ENCODE measurements at places on chromosomes 6 and 20.

DNA sequence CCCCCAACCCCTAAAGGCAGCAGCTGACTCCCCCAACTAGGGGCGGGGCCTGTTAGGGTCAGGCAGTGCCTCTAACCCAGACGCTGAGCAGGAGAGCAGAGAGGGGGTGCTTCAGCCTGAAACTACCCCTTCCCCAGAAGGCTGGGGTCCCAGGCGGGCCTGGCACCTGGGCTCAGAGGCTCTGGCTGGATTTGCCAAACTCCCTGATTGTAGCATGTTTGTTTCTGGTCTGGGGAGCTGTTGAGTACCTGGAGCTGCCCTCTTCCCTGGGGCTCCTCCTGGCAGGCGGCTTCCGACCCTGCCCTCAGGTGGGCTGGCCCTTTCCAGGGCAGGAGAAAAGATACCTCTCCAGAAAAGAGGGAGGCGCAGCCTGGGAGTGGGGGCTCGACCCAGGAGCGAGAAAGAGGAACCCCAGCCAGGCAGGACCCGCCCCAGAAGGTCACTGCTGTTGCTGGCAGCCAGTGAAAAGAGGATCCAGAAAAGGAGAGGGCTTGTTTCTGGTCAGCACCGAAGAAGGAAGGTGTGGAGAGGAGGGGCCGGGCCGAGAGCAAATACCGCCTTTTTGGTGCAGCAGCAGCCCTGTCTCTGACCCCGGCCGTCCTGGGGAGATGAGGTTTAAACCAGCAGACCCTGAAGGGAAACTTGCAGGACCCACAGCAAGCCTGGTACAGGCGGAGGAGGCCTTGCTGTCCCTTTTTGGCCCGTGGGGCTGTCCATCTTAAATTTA is 810 bp upstream of the ABHD16B start:
- DNase-seq, result no peak

DNA sequence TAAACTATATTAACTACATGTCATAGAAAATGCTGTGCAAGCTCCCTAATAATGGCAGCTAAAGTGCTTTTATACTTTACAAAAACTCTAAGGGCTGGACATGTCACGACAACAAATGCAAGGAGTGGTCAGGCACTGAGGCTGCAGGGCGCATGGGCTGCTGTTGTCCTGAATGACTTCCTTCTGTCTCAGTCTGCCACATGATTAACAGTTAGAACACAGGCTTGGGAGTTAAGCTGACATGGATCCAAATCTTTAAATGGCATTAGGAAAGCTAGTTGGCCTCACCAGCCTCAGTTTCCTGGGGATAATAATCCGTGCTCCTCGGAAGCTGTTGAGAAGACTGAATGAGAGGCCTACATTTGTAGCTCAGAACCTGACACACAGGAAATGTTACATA is 57.4 kb downstream of the PREP start:
- DNase-seq, result no peak

DNA sequence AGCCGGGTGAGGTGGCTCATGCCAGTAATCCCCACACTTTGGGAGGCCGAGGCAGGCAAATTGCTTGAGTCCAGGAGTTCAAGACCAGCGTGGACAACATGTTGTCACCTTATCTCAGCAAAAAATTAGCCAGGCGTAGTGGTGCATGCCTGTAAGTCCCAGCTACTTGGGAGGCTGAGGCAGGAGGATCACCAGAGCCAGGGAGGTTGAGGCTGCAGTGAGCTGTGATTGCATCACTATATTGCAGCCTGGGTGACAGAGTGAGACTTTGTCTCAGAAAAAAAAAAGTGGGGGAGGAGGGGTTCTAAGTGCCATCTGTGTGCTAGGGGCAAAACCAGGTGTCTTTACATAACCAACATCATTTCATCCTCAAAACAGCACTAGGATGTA is 48.3 kb downstream of the CDK5RAP1 start:
- no peak for DNase-seq

- DNase-seq, result no peak
Observed at GRCh38 chr6:23348185-23348584, 777.8 kb upstream of the NRSN1 start.

- DNase-seq, result no peak
Observed at GRCh38 chr20:298776-299391, 1.5 kb downstream of the ZCCHC3 start.

- DNase-seq, result no peak
Observed at GRCh38 chr6:54198134-54198533, 86.9 kb downstream of the MLIP start.

DNA sequence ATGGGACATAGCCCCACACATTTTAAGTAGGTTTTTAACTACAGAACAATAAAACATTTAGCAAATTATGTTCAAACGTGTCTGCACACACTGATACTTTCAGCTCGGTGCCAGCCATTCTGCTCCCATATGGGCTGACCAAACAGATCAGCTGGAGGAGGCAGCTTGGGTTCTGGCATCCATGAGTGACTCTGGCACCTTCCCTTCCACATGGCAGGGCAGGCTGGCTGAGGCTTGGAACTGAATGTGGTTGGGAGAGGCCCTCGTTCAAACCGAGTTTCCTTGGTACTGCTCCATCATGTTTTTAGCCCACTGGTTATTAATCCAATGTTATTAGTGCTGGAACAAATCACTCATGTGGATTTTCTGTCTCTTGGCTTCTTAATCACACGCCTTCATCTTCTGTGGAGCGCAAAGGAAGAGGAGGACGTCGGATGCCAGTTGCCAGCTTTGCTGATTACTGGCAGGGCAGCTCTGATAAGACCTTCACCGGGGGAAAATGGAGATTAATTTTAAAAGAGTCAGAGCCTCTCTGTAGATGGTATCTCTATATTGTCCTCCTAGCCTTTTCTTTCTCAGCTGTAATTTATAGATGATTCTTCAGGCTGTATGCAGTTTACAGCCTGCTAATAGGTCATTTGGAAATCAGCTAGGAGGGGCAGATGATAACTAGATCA is 93.1 kb upstream of the TIAM2 start:
- DNase-seq, result no peak

DNA sequence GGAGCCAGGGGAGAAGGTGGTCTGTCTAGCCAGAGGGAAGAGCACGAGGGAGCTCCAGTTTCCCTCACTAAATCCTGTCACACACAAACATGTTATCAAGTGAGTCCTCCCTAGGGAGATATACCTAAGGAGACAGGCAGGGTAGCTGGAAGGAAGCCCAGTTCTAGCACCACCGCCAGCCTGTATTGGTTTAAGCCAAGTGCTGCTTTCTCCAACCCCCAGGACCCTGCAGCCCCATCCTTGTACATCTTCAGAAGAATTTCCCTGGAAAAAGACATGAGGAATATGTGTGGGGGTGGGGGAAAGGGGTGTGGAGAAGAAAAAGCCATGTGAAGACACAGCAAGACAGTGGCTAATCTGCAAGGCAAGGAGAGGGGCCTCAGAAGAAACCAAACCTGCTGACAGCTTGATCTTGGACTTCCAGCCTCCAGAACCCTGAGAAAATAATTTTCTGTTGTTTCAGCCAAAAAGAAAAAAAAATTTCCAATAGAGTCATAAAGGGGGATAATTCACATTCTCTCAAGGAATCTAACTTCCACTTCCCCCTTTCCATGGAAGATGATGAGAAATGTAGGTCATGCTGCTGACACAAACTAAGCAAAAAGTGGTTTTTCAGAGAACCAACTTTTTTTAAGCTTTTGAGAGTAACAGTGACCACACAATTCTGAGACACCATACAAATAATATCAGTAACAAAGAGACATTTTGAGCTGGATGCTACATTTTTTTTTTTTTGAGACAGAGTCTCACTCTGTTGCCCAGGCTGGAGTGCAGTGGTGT is 103.2 kb upstream of the PRDM1 start:
- DNase-seq, result no peak

- no peak for DNase-seq
Observed at GRCh38 chr6:100349366-100349765, 115.4 kb downstream of the SIM1 start.

- DNase-seq, result no peak
Observed at GRCh38 chr6:122722746-122723145, 56.8 kb upstream of the FABP7 start.

GRCh38 chr6:16758163-16758975 is 2.9 kb downstream of the ATXN1 start:
- peak; percentile 81 for DNase-seq

DNA sequence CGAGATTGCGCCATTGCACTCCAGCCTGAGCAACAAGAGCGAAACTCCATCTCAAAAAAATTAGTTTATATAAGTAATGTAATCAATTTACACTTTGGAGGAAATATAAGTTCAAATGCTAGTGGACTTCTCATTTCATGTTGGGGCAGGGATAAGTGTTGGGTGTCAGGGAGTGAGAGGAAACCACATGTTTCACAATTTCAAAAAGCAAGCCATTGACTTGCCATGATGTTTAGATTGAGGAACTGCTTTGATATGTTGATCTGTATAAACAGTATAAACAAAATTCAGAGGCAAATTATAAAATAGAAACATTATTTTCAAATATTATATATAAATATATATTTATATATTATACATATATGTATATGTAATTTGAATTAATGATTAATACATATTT is 42.7 kb downstream of the FILIP1 start:
- no peak for DNase-seq

DNA sequence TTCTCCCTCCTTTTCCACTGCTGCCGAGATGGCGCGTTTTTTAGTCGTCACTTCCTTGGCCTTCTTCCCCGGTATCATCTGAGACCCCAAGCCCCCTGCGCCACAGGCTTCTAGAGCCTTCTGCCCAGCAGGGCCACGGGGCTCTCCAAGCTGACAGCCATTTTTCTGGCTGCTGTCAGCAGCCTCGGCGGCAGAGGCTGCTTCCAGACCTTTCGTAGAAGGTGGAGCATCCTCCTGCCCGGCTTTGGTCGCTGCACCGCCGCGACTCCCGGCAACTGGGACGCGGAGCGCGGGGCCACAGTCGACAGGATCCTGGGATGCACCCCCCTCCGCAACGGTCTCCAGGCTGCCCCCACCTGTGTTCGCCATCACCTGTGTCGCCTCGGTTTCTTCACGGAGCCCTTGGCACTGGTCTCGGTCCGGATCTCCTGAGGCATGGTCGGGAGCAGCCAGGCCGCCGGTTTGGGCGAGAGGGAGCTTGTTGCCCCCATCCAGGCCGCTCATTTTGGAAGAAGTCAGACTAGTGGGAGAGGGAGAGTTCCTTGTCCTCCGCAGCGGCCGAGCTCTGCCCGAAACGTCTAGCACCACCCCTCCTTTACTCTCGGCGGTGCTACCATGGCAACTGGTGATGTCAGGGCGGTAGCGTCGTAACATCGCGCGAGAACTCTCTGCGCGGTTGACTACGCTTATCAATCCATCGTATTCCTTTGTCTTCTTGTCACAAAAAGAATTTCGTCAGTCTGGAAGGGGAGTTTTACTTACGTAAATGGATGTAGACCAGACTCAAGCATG is at the start of gene TSPYL4:
Gene TSPYL4 (minus strand): TSS at position 571 of the 792 bp plus-strand sequence. CDS start 67 bp downstream, at position 504.
- DNase-seq, result peak; percentile 90

DNA sequence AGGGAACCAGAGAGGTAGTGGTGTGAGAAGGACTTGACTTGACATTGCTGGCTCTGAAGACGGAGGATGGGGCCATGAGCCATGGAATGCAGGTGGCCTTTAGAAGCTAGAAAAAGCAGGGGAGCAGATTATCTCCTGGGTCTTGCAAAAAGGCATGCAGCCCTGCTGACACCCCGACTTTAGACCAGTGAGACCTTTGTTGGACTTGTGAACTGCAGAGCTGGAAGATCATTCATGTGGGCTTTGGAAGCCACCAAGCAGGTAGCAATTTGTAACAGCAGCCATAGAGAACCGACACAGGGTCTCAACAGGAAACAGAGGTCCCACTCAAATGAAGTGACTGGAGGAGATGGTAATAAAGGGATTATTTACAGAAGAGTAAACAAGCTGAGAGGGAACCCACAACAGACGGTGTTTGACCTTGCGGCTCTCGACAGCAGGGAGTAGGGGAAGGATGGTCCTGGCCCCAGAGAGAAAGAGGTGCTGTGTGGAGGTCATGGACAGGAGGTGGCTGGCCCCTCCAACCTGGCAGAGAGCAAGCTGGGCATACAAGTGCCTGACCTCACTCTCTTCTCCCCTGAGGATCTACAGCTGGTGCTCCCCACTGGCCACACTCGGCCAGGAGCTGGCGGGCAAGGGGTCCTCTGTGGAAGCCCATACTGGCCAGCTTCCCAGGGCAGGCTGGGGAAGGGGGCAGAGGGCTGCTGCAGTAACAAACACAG is 43.9 kb downstream of the SLC22A23 start:
- no peak for DNase-seq

- no peak for DNase-seq
Observed at GRCh38 chr20:63223121-63223825, 7.3 kb upstream of the YTHDF1 start.

All from hypothalamus (tissue), 51 donors.